Occipital lobe (tissue), 3 donors: ENCODE measurements at places on chromosomes 6 and 20.

DNA sequence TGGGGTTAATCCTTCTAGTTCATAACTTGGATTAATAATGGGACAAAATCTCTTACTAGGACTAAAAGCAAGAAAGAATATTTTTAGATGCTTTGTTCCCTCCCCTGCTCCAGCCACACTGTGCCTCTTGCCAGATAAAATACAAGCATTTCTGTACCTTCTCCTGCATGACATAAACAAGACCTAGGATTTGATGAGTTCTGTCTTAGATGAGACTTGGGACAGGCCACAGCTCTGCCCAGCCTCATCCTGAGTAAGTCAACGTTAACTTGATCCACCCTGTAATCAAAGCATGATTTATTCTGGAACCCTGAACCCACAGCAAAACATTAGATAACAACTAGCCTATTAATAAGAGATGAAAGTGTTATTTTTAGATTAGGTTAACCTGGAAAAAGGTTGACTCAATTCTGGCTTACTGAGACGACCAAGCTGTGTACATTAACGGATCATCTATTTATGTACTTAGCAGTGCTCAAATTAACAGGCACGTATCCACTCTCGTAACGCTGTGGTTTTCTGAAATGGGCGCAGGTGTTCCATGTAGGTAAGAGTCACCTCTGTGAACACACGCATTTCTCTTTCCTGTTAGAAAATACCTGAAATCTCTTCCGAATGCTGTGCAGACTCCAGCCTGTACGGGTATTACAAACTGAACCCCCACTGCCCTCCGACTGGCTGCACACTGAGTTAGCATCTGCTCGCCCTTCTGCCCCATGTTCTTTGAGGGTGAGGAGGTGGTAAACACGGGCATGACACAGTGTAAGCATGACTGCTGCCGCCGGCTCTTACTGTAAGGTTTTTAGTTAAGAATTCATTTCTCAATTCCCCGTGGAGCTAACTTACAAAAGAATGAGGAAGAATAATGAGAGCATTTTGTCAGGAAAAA is 132.1 kb upstream of the FOXQ1 start:
- no peak for DNase-seq

- DNase-seq, result no peak
Observed at GRCh38 chr6:81241126-81242041, 511.1 kb downstream of the TENT5A start.

GRCh38 chr6:163179061-163179460 is 235.5 kb upstream of the QKI start:
- DNase-seq, result no peak

- no peak for DNase-seq
Observed at GRCh38 chr6:11025921-11026635, 18.0 kb downstream of the ELOVL2 start.

GRCh38 chr6:45743028-45743615 is 272.5 kb downstream of the CLIC5 start:
- DNase-seq, result no peak

DNA sequence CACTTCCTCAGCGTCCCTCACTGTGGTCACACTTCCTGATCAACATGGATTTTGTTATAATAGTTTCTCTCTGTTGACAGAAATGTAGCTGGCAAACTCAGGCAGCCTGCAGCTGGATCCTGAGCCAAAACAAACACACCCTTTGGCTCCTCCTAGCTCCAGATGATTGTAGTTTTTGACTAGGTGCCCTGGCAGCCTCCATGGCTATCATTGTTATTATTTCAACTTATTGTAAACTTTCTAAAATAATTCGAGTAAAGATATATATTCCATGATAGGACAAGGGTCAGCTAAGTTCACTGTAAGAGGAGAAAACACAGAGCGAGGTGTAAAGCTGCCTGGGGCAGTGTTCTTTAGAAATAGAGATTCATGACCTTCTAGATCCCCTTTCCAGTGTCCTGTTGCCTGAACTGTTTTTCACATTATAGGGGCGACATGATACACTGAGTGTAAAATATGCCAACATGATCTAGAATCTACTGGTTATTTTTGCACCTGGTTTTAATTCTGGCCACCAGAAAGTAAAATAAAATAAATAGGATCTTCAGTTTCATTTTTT is 98.2 kb upstream of the HDGFL1 start:
- no peak for DNase-seq

DNA sequence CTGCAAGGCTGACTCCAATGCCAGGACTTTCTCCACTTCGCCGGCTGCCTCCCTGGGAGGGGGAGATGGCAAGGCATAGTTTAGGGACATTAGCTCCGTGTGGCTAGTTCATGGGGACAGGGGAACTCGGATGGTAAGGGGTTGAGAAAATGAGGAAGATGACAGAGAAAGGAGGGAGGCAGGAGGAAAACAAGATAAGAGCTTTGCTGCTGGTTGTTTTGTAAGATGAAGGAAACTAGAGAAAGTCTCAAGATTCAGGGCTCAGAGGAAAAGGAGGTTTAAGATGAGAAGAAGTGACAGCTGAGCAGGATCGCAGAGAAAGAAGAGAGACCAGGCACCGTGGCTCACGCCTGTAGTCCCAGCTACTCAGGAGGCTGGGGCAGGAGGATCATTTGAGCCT is 180.9 kb upstream of the RREB1 start:
- no peak for DNase-seq

DNA sequence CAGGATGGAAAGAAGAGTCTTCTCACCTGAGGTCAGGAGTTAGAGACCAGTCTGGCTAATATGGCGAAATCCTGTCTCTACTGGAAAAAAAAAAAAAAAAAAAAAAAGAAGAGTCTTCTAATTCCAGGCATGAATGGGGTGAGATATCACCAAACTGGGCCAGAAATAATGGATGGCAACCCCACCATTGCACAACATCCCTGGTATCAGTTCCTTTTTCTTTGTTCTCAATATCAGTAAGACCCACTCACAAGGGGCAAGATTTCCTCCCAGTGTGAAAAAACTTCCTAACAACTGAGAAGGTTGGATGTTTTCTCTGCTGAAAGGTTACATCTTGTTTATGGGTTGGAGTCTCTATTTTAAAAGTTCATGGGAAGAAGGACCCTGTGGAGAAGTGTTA is 23.6 kb upstream of the NR2E1 start:
- no peak for DNase-seq

DNA sequence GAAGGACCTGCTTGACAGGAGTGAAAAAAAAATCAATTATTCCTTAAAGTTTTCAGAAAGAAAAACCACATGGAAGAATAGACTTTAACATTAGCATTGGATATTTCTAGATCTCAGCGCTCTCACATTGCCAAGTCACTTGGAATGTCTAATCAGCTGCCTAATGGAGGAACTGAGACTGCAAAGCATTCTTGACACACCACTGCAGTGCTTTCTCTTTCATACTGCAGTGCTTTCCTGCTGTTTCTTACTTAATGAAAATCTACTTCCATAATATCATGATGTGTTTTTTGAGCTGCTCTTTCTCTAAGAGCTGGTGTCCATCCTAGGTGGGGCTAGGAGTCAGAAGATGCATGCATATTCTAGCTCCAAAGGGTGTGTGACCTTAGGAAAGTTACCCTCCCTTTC is 20.4 kb upstream of the MCM3 start:
- no peak for DNase-seq

- no peak for DNase-seq
Observed at GRCh38 chr6:31908791-31909190, 6.9 kb upstream of the ZBTB12 start.

DNA sequence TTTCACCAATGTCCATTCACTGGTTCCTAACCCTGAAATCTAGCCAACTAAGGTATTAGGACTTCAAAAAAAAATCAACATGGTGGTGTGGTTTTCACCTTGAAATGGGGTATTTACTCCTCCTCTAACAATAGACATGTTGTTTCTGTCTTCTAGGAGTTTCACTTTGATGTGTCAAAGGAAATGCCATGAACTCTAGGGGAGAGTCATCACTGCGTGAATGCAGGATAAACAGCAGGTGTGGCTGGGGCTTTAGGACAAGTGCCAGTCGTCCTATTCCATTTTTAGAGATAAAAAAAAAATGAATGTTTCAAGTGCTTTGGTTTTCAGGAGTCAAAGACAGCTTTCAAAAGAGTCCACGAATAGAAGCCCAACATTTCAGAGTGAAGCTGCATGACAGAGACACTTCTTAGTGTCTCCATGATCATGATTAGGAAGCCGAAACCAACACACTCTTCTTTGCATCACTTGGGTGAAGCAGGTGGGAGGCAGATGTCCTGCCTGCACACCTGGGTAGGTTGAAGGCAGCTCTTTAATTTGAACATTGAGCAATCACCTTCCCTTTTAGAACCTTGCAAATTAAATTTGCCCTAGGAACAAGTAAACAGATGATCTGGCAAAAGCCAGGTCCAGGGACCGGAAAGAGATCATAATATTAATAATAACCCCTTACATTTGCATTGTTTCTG is 328.5 kb upstream of the PRDM1 start:
- DNase-seq, result no peak

DNA sequence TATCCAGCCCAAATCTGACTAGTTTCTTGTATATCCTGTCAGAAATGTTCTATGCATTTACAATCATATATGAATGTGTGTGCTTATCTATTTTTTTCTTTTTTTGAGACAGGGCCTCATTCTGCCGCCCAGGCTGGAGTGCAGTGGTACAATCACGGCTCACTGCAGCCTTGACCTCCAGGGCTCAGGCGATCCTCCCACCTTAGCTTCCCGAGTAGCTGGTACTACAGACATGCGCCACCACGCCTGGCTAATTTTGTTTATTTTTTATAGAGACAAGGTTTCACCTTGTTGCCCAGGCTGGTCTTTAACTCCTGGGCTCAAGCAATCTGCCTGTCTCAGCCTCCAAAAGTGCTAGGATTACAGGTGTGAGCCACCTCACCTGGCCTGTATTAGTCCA is 3.0 kb upstream of the RAB44 start:
- DNase-seq, result no peak

- DNase-seq, result no peak
Observed at GRCh38 chr20:32966881-32967781, 37.1 kb downstream of the SUN5 start.

DNA sequence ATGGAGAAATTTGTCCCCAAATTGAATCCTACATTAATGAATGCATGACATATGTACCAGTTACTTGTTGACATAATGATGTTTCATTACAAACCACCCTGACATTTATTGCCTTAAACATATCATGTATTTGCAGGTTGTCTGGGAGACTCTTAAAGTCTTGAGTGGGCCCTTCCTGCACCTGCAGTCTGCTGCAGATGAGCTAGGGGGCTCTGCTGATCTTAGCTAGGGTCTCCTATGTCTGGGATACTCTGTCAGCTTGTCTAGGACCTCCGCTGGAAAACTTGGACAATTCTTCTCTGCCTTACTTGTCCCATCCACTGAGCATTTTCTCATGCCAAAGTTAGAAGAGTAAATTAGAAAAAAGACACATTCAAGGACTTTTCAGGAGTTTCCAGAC is 581.6 kb downstream of the HAO1 start:
- DNase-seq, result no peak

DNA sequence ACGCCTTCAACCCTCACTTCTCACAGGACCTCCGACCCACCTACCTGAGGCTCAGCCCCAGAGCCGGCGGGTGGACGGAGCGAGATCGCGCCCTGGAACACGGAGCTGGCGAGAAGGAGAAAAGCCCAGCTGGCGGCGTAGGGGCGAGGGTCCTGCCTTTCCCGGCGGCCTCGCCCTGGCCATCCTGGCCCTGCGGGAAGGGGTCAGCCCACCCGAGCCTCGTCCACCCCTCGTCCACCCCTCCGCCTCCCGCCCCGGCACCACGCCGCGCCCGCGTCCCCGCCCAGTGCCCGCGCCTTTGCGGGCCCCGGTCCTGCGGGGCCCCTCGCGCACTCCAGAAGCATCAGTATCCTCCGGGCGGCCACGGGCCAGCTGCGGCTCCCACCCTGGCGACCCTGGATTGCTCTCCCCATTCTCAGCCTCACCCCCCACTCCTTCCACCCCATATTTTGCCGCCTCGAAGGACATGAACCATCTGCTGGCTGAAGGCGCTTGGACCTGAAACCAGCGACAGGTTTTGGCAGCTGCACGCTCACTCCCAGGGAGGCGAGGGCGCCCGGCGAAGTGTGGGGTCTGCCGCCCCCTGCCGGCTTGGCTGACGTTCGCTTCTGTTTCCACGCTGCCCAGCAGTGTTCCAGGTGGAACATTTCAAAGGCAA is 65.1 kb downstream of the PLG start:
- DNase-seq, result peak; percentile 59

- DNase-seq, result no peak
Observed at GRCh38 chr6:84774157-84774984, 10.0 kb upstream of the TBX18 start.

GRCh38 chr20:38135651-38136420 is 29.2 kb downstream of the TGM2 start:
- no peak for DNase-seq

DNA sequence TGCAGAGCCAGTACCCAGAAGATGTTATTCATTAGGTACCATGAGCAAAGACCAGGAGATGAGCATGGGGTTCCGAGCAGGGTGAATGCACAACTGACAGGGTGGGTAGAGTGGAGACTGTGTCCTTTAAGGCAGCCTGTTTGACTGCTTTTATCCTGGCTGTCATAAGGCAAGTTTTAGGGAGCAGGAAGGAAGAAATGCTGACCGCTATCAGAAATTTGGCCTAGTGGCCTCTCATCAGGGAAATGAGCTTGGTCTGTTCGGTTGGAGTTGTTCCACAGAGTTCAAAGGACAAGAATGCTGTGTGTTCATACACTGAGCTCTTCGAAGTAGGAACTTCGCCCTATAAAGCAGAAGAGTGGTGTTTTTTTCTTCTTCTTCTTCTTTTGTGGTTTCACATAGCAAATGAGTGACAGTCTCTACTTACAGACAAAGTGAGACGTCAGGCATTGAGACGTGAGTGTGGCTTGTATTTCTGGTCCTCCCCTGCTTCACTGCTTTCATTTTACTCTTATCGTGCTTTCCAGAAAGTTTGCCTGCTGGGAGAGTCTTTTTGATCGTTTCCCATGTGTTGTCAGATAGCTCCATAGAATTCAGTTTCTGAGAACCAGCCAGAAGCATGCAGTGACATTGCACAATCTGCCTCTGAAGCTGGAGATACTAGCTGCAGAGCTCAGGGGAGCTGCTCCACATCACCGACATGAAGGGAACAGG is at the start of gene CASS4:
TSS of gene CASS4 (plus strand) at position 502 of the 714 bp plus-strand sequence. CDS start at position 701, 199 bp downstream.
- no peak for DNase-seq

DNA sequence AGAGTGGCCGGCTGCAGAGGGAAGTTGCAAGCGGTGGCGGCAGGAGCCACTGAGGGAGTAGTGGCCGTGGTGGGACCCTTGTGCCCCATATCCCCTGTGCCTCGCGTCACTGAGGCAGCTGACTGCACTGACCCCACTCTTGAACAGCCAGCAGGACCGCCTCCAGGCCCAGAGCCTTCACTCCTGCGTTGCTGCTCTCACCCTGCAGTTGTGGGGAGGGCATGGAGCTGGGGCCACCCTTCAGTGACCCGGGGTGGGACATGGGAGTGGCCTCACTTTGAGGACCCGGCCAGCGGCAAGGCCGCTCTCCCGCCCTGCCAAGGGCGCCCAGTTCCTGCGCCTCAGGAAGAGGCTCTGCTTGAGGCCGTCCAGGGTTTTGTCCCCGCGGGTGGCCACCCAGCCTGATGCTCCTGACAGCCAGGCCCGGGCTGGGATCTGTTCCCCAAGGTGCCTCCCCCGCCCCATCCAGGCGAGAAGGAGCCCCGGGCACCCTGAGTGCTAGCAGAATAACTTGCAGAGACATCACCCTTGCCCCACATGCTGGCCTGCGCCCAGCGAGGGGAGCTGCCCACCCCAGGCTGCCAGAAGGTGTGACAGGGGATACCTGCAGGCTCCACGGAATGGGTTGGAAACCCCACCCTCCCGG is 44.4 kb downstream of the HLA-DRA start:
- DNase-seq, result no peak

GRCh38 chr6:14925699-14926026 is 320.2 kb upstream of the JARID2 start:
- no peak for DNase-seq
